ENCODE measurements at places on chromosomes 2 and 18. TPM values are rescaled to one million over a fixed set of nuclear protein-coding genes. Genes with fewer than 3 reads are reported as not detected.
A peak's percentile ranks its signal among the peaks of the same experiment; 100 is the strongest.

- DNase-seq: no peak
These were observed 47.8 kb upstream of the MGAT5 start for GRCh38 chr2:134206031-134206430.

- DNase-seq: no peak
These were observed 54.3 kb downstream of the TMX3 start for GRCh38 chr18:68660354-68661183.

GRCh38 chr2:80392441-80392840, 87.9 kb upstream of the LRRTM1 start:
- DNase-seq: no peak

GRCh38 chr2:25938345-25938744, 44.0 kb downstream of the KIF3C start:
- no peak for DNase-seq

- peak; percentile 97 for DNase-seq
These were observed 90.0 kb upstream of the TAF1B start for GRCh38 chr2:9753276-9753600.

- no peak for DNase-seq
These were observed 231.4 kb downstream of the HAUS1 start for GRCh38 chr18:46335534-46336101.

- DNase-seq: no peak
These were observed 11.8 kb downstream of the CHRNA1 start for GRCh38 chr2:174752403-174753037.

GRCh38 chr2:128776461-128777195, 458.0 kb upstream of the HS6ST1 start:
- no peak for DNase-seq

GRCh38 chr2:120014226-120014980, 1.5 kb downstream of the EPB41L5 start:
- no peak for DNase-seq

DNA sequence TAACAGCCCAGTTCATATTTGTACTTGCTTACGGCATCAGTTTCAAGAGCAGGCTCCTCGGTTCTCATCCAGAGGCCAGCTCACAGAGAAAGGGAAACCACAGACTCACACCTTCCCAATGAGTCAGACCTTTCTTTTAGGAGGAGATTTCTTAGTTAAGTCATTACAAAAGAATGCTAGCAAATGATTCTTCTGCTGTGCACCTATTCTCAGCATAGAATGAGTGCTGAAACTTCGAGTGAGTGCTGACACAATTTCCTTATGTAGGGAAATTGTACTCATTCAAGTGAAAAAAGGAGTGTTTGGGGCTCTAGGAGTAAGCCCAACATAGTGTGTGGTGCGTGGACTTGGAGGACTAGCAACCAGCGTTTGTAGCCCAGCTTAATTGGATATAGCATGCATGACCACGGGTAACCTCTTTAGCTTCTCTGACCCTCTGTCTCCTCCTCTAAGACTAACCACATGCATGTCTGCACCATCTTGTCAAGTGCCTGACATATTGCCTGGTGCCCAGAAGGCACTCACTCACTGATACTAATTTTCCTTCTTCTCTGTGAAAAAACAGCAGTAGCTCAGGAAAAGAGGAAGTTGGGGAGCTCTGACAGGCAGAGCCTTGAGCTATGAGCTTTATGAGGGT, 87.0 kb downstream of the ALPK2 start:
- peak; percentile 91 for DNase-seq

- no peak for DNase-seq
These were observed 265.3 kb downstream of the ZEB2 start for GRCh38 chr2:144254342-144255235.

DNA sequence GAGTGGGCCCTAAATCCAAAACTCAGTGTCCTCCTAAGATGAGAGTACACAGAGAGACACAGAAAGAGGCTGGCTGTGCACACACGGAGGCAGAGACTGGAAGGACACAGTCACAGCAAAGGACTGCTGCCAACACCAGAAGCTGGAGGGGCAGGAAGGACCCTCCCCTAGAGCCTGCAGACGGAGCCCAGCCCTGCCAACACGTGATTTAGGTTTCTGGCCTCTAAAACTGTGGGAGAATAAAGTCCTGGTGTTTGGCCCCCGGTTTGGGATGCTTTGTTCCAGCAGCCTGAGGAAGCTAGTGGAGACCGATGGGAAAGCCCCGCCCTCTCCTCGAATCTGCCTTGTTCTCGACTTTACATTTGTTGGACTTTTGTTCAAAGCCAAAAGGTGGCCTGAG, 10.6 kb downstream of the CNDP1 start:
- no peak for DNase-seq

GRCh38 chr2:68643011-68643873, at the start of gene PROKR1:
Gene PROKR1, plus strand, starts transcription at chr2:68643579. Its CDS starts 2,243 bp downstream, at chr2:68645822.
- DNase-seq: peak; percentile 39

DNA sequence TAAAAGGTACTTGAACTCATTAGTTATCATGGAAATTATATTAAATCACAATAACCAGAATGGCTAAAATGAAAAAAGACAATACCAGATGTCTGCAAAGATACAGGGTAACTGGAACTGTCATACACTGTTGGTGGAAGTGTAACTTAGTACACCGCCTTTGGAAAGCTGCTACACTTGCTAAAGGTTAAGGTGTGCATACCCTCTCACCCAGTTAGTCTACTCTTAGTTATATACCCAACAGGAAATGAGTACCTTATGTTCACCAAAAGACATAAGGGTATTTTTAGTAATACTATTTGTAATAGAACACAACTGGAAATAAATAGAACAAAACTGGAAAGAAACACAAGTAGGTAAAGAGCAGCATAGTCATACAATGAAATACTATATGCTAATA, 155.8 kb upstream of the THUMPD2 start:
- DNase-seq: no peak

GRCh38 chr2:224925810-224926100, 116.5 kb downstream of the DOCK10 start:
- DNase-seq: no peak

DNA sequence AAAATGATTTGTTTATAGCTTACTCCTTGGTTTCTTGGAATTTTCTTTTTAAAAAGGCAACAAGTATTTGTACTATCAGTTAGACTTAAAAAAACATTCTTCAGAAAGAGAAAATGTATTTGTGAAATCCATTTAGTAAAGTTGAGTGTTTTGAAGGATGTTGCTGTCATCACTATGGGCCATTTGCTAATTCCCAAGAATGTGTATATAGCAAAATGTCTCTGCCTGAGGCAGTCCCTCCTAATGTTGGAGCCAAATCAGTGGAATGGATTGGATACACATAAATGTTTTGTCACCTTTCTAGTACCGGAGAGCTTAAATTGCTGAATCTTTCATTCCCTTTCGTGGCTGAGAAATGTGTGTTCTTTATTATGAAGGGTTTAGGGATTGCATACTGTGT, 890.2 kb upstream of the ZEB2 start:
- no peak for DNase-seq

- no peak for DNase-seq
These were observed 6.2 kb downstream of the NAB1 start for GRCh38 chr2:190655113-190655512.

GRCh38 chr2:189072036-189072435, 97.9 kb downstream of the COL3A1 start:
- DNase-seq: no peak

GRCh38 chr18:63254716-63255399, 64.7 kb downstream of the BCL2 start:
- no peak for DNase-seq

GRCh38 chr2:213087040-213087439, 64.4 kb downstream of the IKZF2 start:
- DNase-seq: no peak

DNA sequence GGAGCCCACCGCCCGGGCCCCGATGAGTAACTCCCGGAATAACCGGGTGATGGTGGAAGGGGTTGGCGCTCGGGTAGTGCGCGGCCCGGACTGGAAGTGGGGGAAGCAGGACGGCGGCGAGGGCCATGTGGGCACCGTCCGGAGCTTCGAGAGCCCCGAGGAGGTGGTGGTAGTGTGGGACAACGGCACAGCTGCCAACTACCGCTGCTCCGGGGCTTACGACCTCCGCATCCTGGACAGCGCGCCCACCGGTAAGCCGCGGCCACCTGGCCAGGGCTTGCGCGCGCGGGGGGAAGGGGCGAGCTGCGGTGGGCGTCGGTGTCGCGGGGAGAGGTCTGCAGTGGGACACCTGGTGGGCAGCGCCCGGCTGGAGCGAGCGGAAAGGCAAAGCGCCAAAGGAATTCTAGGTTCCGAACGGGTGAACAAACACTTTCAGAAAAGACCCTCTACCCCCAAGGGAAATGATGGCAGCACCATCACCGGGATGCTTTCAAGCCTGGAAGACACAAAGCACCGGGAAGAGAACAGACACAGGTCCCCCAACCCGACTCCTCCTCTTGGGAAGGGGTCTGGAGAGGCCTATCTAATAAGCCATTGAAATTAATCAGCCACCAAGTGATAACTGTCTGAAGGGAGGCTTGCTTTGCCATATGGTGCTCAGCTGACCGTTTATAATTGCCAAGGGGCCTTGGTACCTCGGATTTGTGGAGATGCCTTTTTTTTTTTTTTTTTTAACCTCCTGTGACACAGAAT, 1.1 kb downstream of the MIB1 start:
- DNase-seq: peak; percentile 27

- DNase-seq: no peak
These were observed 302.2 kb upstream of the MAP2 start for GRCh38 chr2:209121691-209122090.

DNA sequence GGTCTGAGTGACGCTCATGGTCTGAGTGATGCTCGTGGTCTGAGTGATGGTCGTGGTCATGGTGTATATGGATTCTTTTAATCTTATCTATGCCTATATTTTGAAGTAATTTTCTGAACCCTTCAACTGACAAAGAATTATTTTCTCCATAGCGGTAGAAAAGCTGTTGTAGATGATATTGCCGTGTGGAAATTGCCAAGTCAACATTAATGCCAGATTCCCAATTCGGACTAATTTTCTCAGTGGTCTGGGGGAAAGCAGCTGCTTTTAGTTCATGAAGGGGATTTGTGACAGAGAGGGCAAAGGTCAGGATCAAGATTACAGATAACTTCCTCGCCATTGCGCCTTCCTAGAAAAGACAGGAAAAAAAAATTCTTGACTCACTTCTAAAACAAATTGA, 2.5 kb downstream of the SLC39A6 start:
- DNase-seq: no peak

- DNase-seq: no peak
These were observed 38.3 kb upstream of the BMPR2 start for GRCh38 chr2:202337706-202338346.

- DNase-seq: no peak
These were observed 217.6 kb upstream of the FOSL2 start for GRCh38 chr2:28175028-28175427.

GRCh38 chr2:156309167-156309566, 23.4 kb downstream of the NR4A2 start:
- no peak for DNase-seq

GRCh38 chr2:68463287-68463877, 3.7 kb downstream of the FBXO48 start:
- peak; percentile 41 for DNase-seq

GRCh38 chr2:136131484-136131960, 13.6 kb upstream of the CXCR4 start:
- DNase-seq: no peak

DNA sequence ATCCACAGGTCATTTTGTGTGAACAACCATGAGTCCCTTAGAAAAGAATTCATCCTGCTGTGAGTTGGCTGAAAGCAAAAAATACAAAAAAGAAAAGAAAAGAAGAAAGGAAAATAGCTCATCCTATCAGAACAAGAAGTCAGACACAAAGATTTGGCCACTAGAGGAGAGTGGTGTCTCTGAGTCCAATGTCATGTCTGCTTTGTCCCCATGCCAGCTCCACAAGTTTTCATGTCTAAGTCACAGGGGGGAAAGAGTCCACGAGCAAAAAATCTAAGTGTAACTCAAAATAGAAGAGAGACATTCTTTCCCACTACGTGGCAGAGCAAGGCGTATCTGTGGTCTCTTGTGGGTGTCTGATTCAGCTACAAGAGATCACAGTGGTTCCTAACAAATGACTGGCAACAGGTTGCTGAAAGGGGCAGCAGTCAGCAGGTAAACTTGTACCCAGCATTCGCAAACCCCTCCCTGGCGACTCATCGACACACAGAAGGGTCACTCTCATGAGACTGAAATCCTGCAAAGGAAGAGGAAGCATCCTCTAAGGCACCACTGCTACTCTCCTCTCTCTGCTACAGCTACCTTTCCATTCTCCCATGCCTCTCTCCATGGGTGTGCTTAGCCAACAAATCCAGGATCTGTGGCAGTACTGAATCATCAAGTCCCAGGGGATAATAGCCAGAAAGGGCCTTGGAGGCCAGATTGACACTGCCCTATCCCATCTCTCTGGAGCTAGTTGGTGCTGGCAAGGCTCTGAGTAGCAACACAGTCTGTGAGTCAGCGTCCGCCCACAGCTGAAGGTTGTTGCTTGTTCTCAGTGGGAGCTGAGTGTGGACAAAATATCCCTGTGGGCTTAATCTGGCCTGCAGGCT, 123.0 kb upstream of the SLC39A10 start:
- peak; percentile 84 for DNase-seq

DNA sequence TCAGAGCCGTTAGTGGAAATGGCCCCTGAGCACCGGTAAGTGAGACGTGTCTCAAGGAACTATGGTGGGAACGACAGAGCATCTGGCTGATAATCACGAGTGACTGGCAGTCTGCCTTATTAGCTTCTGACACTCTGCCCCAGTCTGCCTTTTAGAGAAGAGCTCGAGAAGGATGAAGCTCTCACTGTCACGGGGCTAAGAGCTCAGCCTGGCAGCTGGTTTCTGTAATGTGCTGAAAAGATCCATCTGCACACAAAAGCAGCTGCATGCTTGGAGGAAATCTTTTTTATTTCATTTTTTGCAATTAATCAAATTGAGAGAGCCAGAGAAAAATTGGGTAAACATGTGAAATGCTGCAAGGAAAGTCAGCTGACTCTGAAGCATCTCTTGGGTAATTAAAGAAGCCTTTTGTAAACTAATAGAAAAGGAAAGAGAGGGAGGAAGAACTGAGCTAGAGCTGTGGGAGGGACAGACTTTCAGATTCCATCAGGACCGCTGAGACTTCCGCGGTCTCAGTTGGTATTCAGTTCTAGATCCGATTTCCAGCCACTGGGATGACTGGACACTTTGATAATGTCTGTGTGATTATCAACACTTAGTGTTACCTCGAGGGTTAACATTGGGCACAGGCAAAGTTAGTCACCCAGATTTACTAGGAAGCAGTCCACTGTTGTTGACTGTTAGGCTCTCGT, 24.4 kb downstream of the MBP start:
- peak; percentile 75 for DNase-seq

- DNase-seq: no peak
These were observed 135.3 kb upstream of the CTAGE1 start for GRCh38 chr18:22552899-22553460.

SFTPB gene
- not detected for total RNA-seq

ASIC4 gene
- total RNA-seq: 0.42 TPM

CHST9 gene
- total RNA-seq: 0.06 TPM

CCL20 gene
- total RNA-seq: 3.8 TPM

MC4R gene
- total RNA-seq: not detected

NETO1 gene
- 4.9 TPM for total RNA-seq

MAL gene
- total RNA-seq: 0.29 TPM

LINC00305 gene
- total RNA-seq: not detected

KIF3C gene
- 16.9 TPM for total RNA-seq

PER2 gene
- 1.7 TPM for total RNA-seq
